ENCODE measurements at places on chromosomes 1 and 21.

DNA sequence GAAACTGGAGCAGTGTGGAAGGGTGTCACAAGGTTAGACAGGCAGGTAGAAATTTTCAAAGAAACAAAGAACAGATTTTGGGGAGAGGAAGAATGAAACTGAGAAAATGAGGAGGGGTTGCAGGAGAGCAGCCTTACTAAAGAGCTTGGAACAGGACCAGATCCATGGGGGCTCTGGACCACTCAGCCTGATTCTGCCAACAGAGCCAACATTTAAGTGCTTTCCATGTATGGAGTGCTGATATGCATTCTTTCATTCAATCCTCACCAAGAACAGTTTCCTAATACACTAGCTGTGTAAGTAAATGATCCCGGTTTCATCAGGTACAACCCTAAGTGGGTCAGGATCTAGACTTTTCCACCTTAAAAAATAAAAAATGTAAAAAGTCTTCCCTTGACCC lies 16.2 kb downstream of the LPGAT1 start:
- no peak for DNase-seq

GRCh38 chr1:171110621-171111326 lies 20.1 kb downstream of the FMO3 start:
- DNase-seq, result no peak

DNA sequence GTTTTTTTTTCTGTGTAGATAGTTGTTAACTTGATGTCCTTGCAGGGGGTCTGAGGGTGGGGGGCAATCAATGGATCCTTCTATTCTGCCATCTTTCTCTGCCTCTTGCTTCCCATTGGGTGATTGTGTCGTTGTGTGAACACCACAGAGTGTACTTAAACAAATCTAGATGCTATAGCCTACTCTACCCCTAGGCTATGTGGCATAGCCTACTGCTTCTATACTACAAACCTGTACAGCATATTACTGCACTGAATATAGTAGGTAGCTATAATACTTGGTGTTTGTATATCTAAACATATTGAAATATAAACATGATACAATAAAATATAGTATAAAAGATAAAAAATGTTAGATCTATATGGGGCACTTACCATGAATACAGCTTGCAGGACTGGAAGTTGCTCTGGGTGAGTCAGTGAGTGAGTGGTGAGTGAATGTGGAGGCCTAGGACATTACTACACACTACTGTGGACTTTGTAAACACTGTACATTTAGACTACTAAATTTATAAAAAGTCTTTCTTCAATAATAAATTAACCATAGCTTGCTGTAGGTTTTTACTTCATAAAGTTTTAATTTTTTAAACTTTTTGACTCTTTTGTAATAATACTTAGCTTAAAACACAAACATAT lies 105.4 kb downstream of the CENPF start:
- DNase-seq, result no peak

DNA sequence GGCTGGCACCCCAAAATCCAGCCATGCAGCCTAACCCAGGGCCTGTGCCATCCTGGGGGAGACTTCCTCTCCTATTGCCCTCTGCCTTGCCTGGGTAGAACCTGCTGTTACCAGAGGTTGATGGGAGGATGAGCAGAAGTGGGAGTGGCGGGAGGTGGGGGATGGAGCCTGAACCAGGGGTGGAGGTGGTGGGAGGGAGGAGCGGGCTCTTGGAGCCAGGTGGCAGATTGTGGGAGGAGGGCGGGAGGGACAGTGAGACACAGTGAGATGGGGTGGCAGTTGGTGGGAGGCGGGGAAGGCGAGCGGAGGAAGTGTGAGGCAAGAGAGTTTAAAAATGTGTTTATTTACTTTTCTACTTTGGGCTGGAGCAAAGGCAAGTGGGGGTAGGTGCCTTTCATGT lies 87.3 kb downstream of the KCNJ6 start:
- DNase-seq, result no peak

DNA sequence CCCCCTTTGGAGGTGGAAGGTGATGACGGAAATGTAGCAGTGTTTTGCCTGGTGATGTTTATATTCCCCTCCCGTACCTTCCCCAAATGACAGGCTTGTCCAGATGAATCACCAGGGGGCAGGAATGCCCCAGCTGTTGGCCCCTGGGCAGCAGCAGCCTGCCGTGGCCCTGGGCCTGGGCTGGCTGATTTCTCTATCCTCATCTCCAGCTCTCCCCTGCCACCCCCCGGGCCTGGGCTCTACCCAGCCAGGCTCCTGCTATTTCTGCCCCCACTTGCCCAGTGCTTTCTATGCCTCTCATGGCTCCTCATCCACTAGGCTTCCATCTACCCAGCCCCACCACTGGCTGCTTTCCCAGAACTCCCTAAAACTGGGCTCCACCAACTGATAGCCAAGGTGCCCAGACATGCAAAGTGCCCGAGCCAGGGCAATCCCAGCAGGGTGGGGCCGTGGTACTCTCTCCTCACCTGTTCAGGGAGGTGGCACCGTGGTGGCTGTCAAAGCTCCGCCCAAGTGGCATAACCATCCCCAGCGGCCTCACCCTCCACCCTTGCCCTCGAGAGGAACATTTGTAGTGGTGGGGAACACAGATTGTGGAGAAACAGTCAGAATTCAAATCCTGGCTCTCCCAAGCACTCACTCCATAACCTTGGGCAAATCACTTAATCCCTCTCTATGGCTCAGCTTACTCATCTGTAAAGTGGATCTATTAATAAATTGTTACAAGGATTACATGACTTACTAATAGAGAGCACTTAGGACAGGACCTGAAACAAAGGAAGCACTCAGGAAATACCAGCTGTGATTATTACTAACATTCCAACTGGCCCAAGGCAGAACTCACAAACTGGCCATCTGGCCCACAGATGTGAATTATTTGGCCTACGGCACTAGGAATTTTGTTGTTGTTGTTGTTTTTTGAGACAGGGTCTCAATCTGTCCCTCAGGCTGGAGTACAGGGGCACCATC lies 12.8 kb upstream of the ECE1 start:
- no peak for DNase-seq

- no peak for DNase-seq
These were observed 766.1 kb downstream of the LTN1 start for GRCh38 chr21:28226563-28226962.

DNA sequence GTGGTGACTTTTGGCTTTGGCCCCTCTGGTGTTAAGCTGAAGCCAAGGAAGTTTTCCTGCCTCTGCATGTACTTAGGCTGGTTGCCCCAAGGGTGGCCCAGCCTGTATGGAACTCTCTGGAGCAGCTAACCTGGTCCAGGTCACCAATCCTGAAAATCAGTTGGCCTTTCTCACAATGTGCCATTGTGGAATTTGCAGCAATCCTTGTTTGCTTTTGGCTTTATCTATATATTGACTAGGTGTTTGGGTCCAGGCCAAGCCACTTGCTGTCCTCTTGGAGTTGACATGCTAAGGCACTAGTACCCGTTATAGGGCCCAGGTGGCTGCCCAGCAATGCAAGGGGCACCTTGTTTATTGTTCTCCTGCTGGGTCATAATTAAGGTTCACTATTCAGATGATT lies 124.6 kb downstream of the CAMTA1 start:
- DNase-seq, result no peak

- DNase-seq, result no peak
These were observed 78.1 kb upstream of the CSF3R start for GRCh38 chr1:36560621-36561360.

- DNase-seq, result no peak
These were observed 10.0 kb downstream of the GBP5 start for GRCh38 chr1:89262643-89263042.

DNA sequence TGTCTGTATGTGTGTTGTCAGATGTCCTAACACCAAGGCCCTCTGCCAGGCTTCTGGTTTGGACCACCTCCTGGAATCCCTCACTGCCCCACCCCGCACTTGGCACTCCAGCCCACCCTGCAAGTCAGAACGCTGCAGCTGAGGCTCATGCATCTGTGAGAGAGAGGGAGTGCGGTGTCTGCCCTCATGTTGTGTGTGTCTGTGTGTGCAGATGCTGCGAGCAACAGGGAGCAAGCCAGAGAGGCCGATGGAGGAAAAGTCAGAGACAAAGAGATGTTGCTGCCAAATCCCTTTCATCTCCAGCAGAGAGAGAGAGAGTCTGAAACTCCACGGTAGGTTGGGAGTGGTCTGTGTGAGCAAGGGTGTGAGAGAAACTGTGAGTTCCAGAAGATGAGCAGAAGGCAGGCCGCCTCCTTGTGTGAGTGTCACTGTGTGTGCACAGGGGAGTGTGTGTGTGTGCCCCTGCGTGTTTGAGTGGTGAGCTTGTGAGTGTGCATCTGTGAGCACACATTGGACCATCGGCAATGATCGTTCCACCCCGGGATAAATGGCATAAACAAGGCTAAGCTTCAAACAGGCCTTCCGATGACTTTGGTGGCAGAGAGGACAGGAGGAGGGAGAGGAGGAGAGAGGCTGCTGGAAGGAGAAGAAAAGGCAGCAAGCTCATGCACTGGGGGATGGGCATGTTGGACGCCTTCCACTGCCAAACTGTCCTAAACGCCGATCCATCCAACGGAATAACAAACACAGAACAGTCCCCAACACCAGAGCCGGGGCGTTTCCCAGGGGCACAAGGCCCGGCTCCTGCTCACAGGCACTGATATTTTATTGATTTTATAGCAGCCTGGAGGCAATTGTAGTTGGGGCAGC lies 99.2 kb upstream of the GRIK3 start:
- DNase-seq, result no peak

GRCh38 chr1:31549809-31550620 lies 26.3 kb upstream of the TINAGL1 start:
- DNase-seq, result no peak

GRCh38 chr1:64687725-64688327 lies 57.0 kb upstream of the RAVER2 start:
- no peak for DNase-seq

GRCh38 chr1:228373004-228373680 lies 33.5 kb downstream of the TRIM11 start:
- DNase-seq, result no peak

- no peak for DNase-seq
These were observed 40.3 kb downstream of the TAS1R2 start for GRCh38 chr1:18819203-18819602.

GRCh38 chr1:212621949-212622305 lies 13.4 kb downstream of the ATF3 start:
- DNase-seq, result no peak

DNA sequence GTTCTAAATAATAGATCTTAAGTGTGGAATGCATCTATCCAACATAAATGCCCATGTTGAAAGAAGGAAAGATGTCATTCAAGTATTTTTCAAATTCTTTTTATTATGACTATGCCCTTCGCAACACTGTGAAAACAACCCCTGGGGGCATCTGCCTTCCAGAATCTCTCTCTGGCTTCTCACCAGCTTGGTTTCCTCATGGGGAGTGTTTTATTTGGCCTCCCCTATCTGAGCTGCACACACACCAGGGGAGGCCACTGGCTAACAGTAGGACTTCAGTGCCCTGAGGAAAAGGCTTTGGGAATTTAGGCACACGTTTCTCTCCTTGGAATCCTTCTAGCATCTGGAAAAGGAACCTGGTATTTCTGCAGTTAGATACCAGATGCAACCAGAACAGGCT lies 130.6 kb downstream of the EDEM3 start:
- DNase-seq, result no peak

GRCh38 chr1:111227851-111228747 lies 586 bp downstream of the CHI3L2 start:
- no peak for DNase-seq

DNA sequence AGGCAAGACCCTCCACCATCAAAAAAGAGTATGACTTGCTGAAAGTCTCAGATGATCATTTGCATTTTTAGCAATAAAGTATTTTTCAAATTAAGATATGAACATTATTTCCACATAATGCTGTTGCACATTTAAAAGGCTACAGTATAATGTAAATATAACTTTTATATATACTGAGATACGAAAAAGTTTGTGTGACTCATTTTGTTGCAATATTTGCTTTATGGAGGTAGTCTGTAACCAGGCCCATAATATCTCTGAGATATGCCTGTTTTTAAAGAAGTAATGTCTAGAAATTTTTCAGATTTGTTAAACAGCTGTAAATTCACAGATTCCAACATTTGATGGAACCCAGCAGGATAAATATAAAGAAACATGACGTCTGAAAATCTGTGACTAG lies 86.7 kb downstream of the MAN1A2 start:
- no peak for DNase-seq

- no peak for DNase-seq
These were observed 11.0 kb downstream of the YIPF1 start for GRCh38 chr1:53878492-53879105.

DNA sequence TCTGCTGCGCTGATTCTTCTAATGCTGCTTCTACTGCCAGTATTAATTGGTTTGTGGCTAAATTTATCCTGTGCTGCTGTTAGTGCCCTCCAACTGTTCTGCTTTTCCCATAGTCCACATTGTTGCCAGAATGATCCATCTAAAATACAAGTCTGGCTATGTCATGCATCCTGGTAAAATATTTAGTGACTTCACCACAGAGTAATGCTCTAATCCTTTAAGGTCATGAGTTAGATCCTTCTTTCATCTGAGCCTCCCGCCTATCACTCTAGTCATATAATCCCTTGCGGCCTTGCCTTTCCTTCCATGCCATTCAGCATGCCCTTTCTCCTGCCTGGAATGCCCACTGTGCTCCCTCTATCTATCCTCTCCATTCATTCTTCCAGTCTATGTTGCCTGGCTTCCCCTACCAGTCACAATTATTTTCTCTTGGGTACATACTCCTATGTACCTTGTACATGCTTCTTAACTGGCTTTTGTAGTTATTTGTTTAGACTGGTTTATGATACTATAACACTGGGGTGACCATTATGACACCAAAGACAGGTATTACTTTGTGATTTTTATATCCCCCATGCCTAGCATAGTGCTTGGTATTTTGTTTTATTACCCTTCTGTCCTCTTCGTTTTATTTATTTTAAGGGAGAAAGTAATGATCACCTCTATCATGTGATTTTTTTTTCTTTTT lies 144.0 kb downstream of the MAGI3 start:
- DNase-seq, result no peak

DNA sequence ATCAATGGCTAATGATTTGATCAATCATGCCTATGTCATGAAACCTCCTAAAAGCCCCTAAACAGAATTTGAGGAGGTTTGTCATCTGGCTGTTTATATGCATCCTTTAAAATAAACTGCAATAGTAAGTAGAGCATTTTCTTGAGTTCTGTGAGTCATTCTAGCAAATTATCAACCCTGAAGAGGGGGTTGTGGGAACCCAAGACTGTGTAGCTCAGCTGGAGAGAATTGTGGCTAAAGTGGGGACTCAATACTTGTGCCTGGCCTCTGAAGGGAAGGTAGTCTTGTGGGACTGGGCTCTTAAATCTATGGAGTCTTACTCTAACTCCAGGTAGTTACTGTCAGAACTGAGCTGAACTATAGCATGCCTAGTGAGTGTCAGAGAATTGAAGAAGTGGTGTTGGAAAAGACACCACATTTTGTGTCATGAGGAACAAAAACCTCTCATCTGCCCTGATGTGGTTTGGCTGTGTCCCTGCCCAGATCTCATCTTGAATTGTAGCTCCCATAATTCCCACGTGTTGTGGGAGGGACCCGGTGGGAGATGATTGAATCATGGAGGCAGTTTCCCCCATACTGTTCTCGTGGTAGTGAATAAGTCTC lies 402.4 kb downstream of the USH2A start:
- no peak for DNase-seq

GRCh38 chr1:72197786-72198185 lies 84.6 kb downstream of the NEGR1 start:
- no peak for DNase-seq

Measured in effector memory CD8-positive, alpha-beta T cell (primary cell).